Ureter (tissue), 1 donor: ENCODE measurements at places on chromosomes 12 and 14. TPM values are rescaled to one million over a fixed set of nuclear protein-coding genes. Genes with fewer than 3 reads are reported as not detected.

The POP5 gene
- total RNA-seq = 54.6 TPM

The PLCZ1 gene
- total RNA-seq = not detected

The CIT gene
- total RNA-seq = 4.1 TPM

The SCNN1A gene
- total RNA-seq = 63.8 TPM
